ENCODE measurements at places on chromosomes 3 and 15. TPM values are rescaled to one million over a fixed set of nuclear protein-coding genes. Genes with fewer than 3 reads are reported as not detected.
A peak's percentile ranks its signal among the peaks of the same experiment; 100 is the strongest.

FSTL1 gene
- 88.9 TPM for total RNA-seq

CHAC1 gene
- total RNA-seq, result 61.1 TPM

GOLGA6L7 gene
- total RNA-seq, result not detected

CP gene
- total RNA-seq, result 6.2 TPM

DNA sequence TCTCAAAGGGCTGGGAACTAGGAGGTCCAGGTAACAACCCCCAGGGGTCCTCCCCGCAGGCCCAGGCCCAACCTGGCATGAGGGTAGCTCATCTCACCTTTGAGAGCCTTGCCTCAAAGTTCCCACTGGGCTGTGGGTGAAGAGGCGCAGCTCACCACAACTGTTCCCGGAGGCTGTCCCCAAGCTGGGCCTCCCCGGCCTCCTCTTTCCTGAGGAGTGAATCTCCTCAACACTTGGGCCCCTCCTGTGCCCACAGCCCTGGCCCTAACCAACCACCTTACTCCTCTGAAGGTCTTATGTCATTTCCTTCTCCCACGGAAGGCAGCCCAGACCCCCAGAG is 27.5 kb upstream of the CORO2B start:
- DNase-seq, result no peak

DNA sequence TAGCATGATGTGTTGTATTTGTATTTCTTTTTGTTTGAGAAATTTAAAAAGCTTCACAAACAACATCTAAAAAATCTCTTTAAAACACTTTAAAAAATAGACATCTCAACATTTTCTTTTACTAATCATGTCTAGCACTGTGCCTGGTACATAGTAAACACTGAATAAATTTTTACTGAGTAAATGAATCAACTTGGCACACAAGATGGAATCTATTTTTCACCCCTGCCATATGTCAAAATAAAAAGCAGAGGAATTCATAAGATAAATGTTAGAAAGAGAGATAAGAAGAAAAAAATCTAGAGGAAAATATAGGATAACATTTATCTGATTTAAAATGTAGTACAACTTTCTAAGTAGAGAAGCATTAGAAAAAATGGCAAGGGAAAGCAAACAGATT is 8.6 kb upstream of the GOLIM4 start:
- no peak for DNase-seq

GRCh38 chr15:25133804-25134203 is 179.0 kb downstream of the SNRPN start:
- DNase-seq, result no peak

GRCh38 chr3:153284282-153284938 is 122.4 kb downstream of the RAP2B start:
- DNase-seq, result peak; percentile 83

DNA sequence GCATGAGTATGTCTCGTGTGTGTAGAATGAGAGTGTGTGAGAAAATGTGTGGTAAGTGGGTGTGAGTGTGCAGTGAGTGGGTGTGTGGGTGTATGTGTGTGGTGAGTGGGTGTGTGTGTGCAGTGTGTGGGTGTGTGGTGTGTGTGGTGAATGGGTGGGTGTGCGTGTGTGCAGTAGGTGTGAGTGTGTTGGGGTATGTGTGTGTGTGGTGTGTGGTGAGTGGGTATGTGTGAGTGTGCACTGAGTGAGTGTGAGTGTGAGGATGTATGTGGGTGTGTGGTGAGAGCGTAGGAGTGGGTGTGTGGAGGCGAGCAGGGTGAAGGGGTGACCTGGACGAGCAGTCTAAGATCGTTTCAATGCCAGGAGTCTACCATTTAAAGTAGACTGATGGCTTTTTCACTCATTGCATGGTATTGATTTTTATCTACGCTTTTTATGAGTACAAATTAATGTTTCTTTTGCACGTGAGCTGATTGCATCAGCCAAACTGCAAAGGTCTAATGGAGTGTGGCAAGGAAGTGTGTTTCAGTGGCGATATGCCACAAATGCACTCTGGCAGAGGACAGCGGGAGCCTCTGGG is 1.6 kb upstream of the CPN2 start:
- no peak for DNase-seq

DNA sequence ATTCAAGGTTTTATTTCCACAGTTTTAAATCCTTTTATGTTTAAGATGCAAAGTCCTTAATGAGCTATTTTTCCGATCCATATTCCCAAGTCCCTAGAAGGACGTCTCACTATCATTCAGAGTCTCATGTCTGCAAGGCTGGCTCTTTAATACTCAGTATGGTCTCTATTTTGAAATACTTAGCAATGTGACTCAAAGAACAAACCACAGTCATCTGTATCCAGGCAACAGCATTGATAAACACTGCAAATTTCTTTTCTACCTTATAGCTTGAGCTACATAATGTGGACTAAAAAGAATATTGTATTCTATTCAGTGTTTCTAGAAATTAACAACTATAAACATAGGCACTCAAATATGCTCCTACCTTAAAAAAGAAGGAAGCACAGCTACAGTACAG is 588.3 kb upstream of the NAALADL2 start:
- DNase-seq, result no peak

- no peak for DNase-seq
These were observed 1001.6 kb downstream of the ROBO2 start for GRCh38 chr3:78041486-78041885.

DNA sequence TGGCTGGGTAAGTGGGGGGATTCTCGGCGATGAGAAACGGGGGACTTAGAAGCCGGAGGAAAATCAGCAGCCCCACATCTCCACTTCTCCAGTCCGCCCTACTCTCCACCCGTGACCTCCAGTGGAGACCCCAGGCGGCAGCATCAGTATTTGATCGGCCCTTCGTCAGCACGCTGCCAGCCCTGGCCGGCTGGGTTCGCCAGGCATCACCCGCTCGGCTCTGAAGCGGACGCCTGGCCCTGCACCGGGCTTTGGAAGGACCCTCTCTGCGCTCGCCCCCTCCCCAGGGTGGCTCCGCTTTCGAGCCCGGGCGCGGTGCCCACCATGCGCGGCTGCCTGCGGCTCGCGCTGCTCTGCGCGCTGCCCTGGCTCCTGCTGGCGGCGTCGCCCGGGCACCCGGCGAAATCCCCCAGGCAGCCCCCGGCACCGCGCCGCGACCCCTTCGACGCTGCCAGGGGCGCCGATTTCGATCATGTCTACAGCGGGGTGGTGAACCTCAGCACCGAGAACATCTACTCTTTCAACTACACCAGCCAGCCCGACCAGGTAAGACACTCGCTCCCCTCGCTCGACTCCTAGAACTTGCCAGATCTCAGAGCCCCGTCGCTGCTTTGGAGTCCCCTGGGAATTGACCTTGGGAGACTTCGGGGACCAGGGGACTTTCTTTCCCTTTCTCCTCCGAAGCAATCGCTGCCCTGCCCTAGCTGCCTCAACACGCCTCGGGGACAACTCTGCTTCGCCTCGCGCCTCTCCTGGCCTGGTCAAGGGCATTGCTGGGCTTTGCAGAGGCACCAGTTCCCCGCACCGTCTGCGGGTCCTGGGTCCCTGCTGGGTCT is 561 bp downstream of the SIDT1 start:
- no peak for DNase-seq

GRCh38 chr15:101444015-101444414 is 45.5 kb downstream of the PCSK6 start:
- DNase-seq, result no peak

DNA sequence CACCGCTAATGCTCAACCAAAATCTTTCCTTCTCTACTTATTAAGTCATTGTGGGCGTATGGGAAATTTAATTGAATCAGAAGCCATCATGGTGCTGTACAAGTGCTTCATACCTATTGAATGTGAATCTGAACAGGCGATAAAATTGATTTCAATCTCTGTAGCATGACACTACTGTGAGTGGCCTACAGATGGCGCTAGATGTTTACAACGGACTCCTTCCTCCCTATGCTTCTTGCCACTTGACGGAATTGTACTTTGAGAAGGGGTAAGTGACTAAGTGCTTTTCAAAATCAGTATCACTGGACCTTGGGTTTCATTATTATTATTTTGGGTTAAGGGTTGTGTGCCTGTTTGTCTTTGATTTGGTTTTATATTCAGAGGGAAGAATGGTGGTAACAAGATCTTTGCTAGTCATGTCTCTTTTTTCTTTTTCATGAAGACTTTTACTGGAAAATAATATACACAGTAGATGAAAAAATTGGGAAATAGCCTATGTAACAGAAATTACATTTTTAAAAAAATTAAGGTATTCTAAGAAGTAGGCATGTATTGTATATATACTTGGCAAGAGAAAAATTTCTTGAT is 35.4 kb downstream of the ACP3 start:
- DNase-seq, result peak; percentile 63

GRCh38 chr3:78163379-78163778 is 1123.5 kb downstream of the ROBO2 start:
- DNase-seq, result no peak

GRCh38 chr3:155548195-155548594 is 196.7 kb downstream of the PLCH1 start:
- DNase-seq, result no peak

DNA sequence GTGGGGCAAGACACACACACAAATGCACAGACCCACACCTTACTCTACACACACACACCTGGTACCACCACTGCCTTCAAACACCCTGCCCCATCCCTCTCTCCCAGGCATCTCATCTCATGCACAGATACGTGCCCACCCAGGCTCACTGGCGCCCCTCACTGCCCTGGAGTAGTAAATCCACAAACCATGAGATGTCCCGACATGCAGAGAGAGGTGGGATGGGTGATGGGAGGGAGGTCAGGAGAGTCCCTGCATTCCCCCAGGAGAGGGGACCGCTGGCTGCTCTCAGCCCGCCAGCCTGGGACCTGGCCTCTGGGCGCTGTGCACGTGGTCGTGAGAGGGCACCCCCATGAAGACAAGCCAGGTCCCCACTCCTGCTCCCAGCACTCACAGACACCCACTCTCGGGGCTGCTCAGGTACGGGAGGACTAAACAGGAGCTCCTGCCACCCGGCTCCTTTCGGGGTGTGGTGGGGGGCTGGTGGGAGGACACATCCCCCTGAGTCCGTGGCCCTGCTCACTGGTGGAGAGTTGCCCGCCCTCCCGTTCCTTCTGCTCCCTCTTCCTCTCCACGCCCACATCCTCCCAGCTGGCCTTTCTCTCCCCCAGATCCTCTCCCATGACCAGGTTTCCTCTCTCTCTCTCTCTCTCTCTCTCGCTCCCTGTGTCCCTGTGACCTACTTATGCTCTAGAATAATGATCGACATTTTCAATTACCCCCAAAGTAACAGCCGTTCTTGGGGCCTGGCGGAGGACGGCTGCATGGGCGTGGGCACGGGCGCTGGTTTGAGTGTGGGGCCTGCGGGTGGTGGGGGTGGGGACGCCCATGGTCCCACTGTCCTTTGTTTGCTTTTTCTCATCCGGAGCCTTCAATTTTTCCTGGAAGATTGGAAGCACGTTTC is 18.9 kb upstream of the CSPG4 start:
- DNase-seq, result no peak

- DNase-seq, result no peak
These were observed 180.1 kb downstream of the RAB11A start for GRCh38 chr15:66049353-66049752.

DNA sequence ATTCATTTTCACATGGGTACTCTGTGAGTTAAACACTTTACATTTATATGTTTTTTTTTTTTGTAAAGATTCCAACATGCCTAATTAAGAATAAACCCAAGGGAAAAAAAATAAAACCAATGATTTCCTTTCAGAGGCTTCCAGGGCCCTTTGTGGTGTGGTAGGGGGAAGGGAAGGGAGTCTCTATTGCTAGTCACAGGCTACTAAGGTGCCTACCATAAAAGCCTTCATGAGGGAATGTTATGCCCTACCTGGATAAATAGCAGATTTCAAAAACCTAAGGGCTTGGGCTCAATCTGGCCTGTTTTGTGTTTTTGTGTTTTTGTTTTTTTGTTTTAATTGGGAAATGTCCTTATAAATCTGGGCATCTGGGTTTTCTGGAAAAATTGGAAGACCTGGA is 38.9 kb upstream of the SSR3 start:
- no peak for DNase-seq

Measured in NCI-H460 (cell line).